Activated effector memory CD4-positive, alpha-beta T cell treated with anti-CD3 and anti-CD28 coated beads, Interleukin-2, amount 50 U/mL, for 16 hours (primary cell): ENCODE measurements at places on chromosomes 2 and 18.

- no peak for DNase-seq
These were observed 1102.6 kb upstream of the PIK3C3 start for GRCh38 chr18:40852406-40852805.

GRCh38 chr2:113167115-113167932 lies 6.4 kb upstream of the PSD4 start:
- DNase-seq: peak; percentile 79

GRCh38 chr2:51424418-51424817 lies 392.5 kb upstream of the NRXN1 start:
- DNase-seq: no peak

DNA sequence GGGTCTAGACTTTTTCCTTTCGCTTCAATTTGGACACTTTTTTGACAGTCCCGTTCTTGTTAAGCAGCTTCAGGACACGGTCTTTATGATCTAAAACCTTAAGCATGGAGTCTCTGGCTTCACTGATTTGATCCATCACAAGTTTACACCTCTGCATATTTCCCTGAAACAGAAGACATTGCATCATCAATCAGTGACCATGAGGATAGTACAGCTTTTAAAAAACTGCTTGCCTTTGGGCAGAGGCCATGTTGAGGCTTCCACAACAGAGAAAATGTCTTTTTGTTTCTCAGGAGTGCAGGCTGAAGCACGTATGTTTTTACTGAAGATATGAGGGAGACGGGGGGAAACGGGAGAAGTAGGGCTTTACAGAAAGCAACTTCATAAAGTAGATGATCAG lies 56.2 kb upstream of the AMMECR1L start:
- DNase-seq: no peak

- no peak for DNase-seq
These were observed 2.8 kb upstream of the CYB5A start for GRCh38 chr18:74294526-74294925.

- DNase-seq: peak; percentile 75
These were observed at the start of gene SIX3 for GRCh38 chr2:44941551-44942234. TSS of gene SIX3 (plus strand) at chr2:44941702. CDS start at chr2:44942105, 403 bp downstream.

- DNase-seq: no peak
These were observed 178.4 kb downstream of the MEMO1 start for GRCh38 chr2:31832363-31832762.

- no peak for DNase-seq
These were observed 199.4 kb downstream of the NYAP2 start for GRCh38 chr2:225598897-225599296.

DNA sequence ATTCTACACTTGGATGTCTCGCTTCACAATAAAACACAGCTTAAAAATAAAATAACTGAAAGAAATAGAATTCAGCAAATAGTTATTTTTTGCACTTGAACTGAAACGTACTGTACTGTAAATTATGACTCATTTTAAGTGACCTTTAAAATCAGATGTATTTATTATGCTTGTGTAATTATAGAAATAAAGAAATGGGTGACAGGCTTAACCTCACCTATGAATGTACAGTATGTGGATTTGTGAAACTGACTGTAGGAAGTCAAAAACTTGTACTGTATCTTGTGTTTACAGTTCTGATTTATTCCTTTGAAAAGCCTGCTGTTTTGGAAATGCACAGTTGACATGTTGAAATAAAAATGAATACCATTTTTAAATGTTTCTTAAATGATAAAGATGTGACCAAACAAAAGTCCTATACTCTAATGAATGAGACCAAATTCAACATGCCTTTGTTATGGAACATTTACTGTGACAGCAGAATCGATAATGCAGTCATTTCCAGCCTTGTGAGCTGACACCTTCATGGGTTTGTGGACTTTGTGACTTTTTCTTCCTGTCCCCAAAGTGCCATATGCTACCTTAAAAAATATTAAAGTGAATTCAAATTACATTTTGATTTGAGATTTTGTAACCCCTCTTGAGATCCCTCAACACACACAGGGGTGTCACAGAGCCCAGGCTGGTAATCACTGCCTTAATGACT lies 32.7 kb downstream of the NEMP2 start:
- no peak for DNase-seq

DNA sequence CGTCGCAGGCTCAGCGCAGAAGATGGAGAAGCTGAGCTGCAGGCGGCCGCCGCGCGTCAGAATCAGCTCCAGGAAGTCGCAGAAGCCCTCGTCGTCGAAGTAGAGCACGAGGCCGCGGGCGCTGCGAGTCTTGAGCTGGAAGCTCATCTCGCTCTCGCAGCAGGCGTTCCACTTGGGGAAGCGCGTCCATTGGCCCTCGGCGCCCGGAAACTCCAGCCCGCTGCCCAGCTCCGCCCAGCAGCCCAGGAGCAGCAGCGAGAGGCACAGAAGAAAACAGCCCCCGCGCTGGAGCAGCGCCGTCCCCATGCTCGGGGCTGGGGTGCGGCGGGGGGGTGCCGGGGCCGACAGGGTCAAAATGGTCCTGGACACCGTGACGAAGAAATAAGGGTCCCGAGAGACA lies 4.0 kb downstream of the NRXN1 start:
- DNase-seq: no peak

- DNase-seq: no peak
These were observed 72.4 kb downstream of the TGOLN2 start for GRCh38 chr2:85255456-85255812.

DNA sequence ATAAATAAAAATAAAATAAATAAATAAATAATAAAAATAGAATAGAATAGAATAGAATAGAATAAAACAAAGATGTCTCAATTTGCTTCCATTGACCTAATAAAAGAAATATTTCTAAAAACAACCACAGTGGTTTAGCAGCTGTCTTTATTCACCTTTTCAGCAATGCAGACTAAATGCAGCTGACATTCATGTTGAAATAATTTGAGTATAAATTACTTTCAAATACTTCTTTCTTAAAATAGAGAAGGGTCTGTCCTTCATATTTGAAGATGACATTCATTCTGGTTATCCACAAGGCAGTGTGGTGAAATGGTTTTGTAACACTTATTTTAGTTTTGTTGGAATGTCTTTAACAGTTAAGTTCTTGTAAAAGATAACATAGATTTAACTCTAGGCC lies 469.4 kb downstream of the IRS1 start:
- no peak for DNase-seq

DNA sequence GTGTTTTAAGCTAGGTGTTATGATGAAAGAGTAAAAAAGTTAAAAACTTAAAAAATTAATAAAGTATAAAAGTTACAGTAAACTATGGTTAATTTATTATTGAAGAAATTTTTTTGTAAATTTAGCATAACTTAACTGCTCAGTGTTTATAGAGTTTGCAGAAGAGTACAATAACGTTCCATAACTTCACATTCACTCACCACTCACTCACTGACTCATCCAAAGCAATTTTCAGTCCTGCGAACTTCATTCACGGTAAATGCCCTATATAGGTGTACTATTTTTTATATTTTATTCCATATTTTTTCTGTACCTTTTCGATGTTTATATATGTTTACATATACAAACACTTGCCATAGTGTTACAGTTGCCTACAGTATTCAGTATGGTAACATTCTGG lies 694.8 kb upstream of the SLC39A10 start:
- DNase-seq: no peak

- DNase-seq: peak; percentile 70
These were observed 814 bp downstream of the FZD7 start for GRCh38 chr2:202034249-202035088.

DNA sequence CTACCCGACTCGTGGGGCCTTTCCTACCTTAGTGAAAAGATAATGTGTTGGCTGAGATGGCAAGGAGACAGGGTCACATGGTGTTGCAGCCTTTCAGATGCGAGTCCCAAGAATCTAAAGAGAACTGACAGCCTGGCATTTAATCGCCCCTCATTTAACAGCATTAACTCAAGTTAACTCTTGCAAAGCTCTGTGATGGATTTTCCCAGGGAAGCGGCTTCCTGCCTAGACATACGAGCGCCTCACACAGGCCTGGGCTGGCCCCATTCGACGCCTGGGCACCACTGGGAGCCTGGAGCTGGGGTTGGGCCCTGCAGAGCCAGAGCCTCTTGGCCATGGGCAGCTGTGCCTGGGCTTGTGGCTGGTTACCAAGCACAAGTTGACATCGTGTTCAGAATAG lies 140.8 kb downstream of the SEPTIN10 start:
- DNase-seq: no peak

GRCh38 chr2:204184226-204184625 lies 247.7 kb downstream of the ICOS start:
- no peak for DNase-seq

- no peak for DNase-seq
These were observed 145.2 kb downstream of the CELF4 start for GRCh38 chr18:37420315-37420880.

- no peak for DNase-seq
These were observed 19.8 kb downstream of the POU3F3 start for GRCh38 chr2:104873689-104874054.

- no peak for DNase-seq
These were observed 20.6 kb downstream of the FN1 start for GRCh38 chr2:215415218-215415617.

DNA sequence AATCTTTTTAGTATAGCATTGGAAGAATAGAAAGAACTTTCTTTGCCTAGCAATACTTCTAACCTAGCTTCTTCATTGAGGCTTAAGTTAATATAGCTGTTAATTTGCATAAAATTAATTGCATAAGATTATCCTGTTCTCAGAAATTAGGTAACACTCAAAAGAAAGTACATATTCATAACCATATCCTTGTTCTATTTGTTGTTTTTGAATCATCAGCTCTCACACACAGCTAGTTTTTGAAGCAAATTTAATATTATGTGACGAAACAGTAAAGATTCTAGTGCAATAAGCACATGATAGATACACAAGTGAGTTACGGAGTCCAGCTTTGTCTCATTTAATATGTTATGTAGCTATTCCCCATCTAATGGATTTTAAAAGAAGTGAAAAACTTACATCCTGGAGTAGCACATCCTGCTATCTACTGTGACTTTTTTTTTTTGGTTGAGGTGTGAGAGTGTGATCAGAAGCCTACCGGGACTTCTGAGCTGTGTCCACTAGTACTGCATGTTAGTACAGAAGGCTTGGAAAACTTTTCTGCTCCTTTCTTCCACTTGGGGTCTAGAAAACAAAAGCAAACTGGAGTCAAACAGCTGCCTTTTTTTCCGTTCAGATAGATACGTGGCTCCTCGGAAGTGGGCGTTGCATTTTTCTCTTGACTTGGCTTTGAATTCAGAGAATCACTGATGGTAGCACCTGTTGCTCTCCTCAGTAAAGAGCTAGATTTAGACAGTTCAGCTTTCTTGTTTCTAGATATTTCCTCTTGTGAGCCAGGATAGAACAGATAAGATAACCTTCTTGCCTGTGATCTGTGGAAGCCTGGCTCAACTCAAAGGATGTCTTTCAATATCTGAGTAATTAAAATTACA lies 27.2 kb downstream of the KDM3A start:
- DNase-seq: peak; percentile 70

DNA sequence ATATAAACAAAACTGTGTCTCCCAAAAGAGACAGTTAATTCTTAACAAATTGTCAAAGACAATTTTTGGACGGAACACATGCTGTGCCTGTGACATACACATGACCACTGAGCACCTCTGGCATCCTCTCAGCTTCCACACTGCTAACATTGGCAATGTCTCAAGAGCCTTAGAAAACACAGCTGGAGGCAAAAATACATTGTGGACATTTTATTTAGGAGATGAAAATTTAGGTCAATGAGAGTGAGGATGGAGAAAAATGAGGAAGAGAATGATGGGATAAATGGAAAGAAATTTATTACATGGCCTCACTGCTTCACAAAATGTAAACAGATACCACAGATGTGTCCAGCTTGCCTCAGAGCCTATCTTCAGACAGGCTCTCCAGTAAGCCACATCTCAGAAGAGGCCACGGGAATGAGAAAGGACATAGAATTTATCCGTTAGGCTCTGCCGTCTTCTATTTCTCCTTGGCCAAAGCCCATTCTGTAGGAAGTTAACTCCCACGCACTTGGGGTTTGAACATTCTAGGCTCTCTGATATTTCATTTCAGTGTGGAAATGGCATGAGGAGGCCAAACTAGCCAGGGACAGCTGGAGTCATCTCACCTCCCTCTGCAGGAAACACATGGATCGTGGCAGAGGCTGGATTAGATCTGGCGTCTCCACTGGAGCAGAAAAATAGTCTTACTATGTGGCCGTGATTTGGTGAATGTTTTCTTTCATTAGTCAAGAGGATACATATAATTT lies 519.4 kb upstream of the DSEL start:
- DNase-seq: no peak

GRCh38 chr18:8367217-8367988 lies 241.8 kb upstream of the RAB12 start:
- DNase-seq: peak; percentile 62

DNA sequence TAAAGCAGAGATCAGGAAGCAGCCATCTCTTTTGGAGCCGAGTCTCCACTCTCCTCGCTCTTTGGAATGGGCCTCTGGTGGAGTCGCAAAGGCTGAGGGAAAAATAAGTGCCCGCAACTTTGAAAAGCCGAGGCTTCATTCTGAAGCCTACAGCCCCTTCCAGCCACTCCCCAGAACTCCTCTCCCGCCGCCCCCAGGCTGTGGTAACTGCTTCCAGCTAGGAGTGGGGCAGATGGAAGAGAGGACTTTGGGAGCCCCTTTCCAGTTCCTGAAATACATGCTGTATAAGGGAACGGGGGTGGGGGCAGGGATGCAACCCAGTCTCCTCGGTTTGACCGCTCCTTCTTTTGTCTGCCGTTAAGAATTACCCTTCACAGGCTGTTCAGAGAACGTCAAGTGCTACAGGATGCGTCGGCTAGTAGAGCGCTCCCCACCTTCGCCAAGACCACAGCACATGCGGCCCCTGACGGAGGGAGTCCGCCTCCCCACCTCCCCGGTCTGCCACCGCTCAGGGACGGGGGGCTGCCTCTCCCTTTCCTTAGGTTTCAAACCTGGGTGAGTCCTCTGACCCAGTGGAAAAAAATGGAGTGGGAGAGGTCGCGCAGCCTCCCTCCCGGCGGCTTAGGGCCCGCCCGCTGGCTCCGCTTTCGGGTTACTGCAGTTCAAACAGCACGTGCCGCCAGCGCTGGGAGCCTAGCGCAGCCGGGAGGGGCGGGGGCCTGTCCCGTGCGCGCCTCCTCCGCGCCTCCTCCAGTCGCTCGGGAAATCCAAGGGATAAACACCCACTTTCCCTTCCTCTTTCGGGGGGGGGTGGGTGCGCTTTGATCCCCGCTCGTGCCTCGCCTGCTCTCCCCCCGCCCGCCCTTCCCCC lies 4.9 kb downstream of the CYP26B1 start:
- DNase-seq: peak; percentile 60

DNA sequence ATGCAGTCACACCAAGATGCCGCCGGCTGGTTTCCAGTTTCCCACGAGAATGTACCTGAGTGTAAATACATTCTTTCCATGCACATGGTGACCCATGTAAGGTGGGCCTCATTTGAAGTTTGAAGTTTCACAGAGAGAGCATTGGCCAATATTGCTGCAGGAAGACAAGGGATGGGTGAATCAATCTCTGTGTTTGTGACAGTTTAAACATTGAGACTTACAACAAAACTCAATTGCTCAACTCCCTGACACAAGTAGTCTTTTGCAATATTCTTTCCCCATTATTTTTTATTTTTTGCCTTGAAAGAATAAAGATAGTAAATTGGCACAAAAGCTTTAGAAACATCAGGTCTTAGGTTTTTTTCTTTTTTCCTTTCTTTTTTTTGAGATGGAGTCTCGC lies 5.1 kb downstream of the SERPINB2 start:
- no peak for DNase-seq

GRCh38 chr2:105294844-105295481 lies 34.6 kb downstream of the TGFBRAP1 start:
- DNase-seq: no peak
